ENCODE measurements at places on chromosomes 3 and 15.
A peak's percentile ranks its signal among the peaks of the same experiment; 100 is the strongest.

GRCh38 chr3:193502871-193503270 lies 51.8 kb downstream of the ATP13A4 start:
- DNase-seq, result no peak

DNA sequence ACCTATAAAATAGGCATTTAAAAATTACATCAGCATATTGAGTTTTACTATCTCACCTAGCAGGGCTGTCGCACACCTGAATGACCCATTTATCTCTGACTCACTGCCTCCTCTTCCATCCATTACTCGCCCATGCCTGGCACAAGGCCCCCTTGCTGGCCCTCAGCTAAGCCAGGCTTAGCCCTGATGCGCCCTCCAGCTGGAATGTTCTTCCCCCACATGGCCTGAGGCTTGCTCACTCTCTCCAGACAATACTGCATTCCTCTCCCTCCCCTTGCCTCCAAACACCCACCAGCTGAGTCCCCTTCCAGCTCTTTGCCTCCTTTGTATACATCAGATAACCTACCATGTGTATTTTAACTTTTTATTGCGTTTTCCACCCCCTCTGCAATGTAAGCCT lies 7.2 kb downstream of the SH3BP5 start:
- peak; percentile 89 for DNase-seq

DNA sequence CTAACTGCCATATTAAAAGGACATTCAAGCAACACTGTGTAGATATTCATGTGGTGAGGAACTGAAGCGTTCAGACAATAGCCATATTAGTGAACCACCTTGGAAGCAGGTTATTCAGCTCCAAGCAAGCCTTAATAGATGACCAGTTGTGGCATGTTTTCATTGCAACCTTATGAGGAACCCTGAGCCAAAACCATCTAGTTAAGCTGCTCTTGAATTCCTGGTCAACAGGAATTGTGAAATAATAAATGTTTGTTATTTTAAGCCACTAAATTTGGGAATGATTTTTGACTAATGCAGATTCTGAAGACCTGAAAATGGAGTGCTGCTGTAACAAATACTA lies 73.0 kb downstream of the SPRED1 start:
- no peak for DNase-seq

DNA sequence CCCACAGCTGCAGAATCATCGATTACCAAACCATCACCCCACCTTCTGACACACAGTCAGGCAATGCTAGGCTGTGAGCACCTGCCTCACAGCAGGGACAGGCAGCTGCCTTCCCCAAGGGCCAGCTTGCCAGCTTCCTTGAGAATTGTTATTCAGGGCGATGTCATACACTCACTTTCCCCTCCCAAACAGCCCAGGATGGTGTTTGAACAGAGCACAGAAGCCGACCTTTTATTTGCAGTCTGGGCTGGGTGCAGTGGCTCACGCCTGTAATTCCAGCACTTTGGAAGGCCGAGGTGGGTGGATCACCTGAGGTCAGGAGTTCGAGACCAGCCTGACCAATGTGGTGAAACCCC lies 84.5 kb upstream of the HERC1 start:
- DNase-seq, result no peak

DNA sequence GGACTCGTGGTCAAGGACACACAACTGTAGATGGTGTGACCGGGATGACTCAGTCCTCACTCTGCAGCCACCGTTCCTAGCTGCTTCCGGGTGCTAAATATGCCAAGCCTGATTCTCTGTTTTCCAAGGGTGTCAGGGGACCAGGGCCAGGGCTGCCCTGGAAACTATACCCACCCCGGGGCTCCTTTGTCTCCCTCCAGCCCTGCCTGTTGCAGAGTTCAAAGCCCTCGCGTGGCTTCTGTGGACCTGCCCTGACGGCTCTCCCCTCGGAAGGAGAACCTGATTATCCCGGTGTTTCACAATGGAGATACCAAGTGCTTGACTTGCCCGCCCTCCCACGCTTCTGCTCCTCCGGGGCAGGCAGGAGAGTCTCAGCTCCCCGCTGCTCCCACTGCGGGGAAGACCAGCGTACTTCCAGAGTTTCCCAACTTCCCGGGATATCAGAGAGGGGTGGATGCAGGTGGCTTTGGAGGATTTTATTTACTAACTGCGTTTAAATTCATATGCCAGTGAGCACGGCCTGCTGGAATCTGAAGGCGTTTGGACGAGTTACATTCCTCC lies 125.0 kb downstream of the ASB7 start:
- no peak for DNase-seq

- DNase-seq, result no peak
Observed at GRCh38 chr3:48553361-48553760, 3.2 kb downstream of the PFKFB4 start.

DNA sequence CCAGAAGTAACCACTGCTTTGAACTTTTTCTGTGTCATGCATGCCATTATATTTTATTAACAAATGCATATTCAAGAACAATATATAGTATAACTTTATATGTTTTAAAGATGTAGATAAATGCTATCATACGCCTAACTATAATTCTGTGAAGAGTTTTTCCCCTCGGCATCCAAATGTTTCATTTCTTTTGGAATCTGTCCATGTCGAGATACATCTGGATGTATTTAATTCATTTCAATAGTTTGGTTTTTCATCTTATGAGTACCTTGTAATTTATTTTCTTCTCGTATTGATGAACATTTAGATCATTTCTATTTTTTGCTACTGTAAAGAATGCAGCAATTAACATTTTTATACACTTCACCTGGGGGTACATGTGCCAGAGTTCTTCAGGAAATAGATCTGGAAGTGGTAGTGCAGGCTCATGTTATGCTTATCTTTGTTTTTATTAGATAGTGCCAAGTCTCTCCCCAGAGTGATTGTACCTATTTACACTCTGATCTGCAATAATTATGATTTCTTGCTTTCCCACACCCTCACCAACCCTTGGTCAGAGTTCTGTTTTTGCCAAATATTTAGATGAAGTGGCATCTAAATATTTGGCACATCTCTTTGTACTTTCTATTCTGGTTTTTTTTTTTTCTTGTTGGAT lies 29.7 kb downstream of the USP13 start:
- no peak for DNase-seq

DNA sequence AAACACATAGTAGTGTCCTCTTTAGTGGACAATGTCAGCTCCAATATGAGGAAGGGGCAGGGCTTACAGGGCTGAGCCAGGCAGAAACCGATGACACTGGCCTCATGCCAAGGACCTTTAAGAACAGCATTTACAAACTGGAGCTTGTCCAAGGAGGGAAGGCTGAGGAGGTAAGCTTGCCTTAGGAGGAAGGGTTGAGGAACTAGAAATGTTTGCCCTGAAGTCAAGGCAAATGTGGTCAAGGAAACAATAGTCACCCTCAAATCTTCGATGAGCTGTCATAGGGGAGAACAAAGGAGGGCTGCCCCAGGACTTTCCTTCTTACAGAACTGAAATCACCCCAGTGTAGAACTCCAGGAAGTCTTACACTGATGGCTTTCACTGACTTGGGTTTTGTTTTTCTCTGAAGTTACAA lies 136.4 kb downstream of the LIPC start:
- no peak for DNase-seq

DNA sequence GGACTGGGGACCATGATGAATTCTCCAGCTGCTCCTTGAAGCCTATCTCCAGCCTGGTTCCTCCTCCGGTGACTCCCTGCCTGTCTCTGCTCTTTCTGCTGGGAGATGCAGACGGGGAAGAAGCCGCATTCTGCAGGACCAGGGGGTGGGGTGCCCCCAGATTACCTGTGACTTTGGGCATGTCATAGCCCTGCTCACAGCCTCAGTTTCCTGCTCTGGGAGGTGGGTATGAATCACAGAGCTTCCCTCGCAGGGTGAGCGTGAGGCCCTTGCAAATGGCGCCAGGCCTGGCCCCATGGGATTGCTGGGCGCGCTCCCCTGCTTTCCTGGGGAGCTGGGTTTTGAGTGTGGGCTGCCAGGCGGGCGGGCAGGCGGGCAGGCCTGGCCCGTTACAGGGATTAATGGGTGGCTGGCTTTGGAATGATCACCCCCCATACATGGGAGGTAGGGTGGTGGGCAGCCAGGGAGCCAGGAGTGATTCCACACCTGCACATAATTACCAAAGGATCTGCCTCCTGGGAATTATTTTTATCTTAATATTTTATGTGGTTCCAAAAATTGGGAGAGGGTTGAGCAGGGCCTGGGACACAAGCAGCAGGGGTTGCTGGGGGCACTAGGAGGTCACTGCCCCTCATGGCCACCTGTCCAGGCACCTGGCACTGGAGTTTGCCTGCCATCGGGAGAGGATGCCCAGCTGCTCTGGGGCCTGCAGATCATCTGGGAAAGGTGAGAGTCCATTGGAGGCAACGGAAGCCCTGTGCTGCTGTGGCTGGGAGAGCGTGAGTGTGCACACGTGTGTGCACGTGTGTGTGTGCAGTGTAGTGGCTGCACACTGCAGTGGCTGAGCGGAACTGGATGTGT lies 106.8 kb downstream of the WNT7A start:
- no peak for DNase-seq

GRCh38 chr15:25862472-25863110 lies 536 bp downstream of the ATP10A start:
- no peak for DNase-seq

DNA sequence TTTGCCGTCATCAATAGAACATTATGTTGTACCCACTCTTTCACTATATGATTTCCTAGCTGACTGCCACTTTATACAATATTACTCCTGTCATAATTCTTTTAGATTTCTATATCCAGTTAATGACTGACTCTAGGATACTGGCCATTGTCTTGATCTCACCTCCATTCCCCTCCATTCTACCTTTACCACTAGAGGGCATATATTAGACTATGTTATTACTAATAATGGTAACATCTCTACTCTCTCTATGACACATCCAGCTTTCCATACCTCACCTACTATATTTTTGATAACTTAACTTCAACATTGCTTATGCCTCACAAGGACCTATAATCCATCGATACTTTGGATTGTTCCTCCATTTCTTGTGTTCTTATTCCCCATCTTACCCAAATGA lies 31.4 kb upstream of the POU1F1 start:
- DNase-seq, result peak; percentile 6

DNA sequence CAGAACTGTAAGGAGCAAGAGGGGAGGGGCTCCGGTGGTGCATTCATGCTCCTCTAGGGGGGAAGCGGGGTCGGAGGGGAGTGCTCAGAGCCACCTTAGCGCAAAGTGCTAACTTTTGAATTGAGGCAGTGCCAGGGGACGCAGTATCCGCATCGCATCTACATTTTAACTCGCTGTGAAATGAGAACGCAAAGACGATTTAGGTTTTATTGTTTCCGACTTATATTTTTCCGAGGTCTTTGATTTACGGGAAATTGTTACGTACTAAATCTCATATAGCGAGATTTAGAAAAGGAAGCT lies 212 bp downstream of the TCAIM start:
- DNase-seq, result no peak

DNA sequence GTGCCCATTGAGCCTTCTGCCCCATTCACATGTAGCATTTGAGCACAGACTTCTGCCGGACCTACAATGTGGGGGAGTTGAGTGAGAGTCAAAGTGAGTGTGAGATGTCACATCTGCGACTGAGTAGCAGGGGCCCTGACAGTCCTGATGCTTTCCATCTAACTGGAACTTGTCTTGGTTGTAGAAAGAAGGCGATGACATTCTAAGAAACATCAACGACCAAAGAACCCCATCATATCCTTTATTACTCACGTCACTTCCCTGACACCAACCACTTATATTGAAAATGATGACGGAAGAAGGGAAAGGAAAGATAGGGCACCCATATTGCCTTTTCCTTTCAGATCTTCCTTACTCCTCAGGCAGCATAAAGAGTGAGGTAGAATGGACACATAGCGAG lies 30.5 kb downstream of the SMAD3 start:
- no peak for DNase-seq

DNA sequence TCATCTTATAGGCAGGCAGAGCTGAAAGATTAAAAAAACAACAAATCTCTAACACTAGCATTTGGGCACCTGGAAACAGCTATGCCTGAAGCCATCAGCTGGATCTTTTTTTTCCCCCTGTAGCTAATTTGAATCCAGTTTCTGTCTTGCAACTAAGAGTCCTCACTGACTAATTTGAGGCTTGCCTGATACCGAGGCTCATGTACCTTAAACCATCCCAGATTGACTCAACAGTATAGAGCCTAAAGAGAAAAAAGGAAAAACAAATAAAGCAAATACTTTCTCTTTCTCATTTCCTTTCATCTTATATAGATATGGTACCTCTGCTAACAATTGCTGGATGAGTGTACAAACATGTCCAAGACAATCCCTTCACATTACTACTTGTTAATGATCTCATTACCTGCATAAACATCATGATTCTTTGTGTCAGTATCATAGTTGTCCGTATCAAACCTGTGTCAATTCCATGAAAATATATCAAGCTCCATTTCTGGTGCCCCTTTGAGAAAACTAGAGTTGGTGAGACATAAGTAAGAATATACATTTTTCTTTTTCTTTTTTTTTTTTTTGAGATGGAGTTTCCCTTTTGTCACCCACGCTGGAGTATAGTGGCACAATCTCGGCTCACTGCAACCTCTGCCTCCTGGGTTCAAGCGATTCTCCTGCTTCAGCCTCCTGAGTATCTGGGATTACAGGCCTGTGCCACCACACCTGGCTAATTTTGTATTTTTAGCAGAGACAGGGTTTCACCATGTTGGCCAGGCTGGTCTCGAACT lies 43.1 kb downstream of the BHLHE40 start:
- peak; percentile 57 for DNase-seq

DNA sequence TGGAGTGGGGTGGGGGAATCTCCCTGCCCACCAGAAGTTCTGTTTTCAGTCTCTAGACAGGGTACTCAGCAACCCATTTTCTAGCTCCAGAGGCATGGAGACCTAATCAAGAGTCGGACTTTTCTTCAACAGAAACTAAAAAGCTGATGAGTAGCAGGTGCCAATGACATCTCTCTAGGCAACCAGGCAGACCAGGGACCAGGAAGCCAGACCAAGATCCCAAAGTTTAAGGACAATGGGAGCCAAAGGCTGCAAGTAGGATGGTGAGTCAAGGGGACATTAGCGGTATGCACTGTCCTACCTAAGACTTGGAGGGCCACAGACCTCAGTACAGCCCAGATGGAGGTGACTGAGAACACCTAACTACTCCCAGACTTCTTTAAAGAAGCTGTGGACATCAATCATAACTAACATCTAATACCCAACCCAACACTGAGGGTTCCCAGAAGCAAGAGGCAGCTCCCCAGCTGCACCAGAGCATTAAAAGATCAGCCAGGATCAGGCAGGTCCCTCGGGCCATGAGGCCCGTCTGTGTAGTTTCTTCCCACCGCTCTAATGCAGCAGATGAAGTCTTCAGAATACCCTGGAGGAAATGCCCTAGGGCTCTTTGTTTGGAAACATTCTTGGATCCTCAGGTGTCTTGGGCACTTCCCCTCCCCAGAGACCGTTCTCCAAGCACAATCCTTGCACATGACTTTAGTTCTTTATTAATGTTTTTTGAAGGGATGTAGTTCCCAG lies 979 bp downstream of the CCDC71 start:
- DNase-seq, result no peak

DNA sequence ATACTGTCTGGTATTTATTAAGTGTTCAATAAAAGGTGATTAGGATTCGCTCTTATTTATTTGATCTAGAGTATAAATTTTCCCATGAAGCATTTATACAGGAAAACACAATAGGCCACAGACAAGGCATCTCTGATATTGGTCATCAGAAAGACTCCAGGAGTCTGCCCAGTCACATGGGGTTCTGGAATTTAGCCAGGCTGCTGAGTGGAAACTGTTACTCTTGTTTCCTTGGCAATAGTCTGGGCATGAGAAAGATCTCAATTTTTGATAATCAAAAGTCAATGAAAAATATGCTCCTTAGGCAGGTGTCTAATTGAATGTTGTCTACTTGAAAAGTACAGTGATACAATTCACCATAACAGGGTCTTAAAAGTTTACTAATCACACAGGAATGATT lies 161.2 kb downstream of the FRMD5 start:
- DNase-seq, result peak; percentile 66

- DNase-seq, result peak; percentile 23
Observed at GRCh38 chr3:128383316-128384235, 83.1 kb downstream of the DNAJB8 start.

Data from iris pigment epithelial cell (primary cell).